ENCODE measurements at places on chromosomes 5 and 9.

GRCh38 chr5:15103130-15103529 is 231.6 kb upstream of the ANKH start:
- DNase-seq: no peak

DNA sequence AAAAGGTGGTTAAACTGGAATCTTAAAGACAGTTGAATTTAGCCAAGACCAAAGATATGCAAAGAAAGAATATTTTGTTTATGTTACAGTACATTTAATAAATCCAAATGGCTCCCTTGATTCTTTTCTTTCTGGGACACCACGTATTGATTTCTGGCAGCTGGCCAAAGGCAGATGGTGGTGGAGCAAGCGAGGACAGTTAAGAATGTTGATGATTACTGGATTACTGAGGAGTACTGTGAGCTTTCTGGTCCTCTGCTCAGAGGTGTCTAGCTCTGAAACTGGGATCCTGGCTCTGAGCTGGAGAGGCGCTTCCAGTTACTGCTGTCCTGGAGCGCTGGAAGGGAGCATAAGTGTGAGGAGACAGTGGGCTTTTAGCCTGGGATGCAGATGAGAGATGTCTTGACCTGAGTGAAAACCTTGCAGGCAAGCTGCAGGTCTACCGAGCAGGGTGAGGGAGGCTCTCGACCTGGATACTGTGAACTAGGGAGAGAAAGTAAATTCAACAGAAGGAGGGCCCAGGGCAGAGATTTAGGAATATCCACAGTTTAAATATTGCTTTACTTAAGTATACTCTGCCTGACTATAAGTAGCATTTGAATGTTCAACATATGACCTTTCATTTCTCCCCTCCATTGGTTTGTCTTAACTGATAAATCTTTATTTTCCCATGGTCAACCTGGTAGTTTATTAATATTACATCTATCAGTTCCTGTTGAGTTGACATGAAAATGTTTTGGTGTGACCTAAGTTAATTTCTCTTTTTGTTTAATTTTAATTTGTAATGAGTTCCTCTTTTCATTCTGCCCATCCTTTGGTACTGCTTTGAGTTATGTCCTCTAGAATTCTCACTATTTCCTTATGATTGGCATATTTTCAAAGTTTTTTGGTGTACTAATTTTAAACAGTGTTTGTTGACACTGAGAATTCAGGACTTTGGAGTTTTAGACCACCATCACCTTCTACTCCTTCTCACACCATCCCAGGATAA is 3.7 kb downstream of the SYK start:
- DNase-seq: no peak

DNA sequence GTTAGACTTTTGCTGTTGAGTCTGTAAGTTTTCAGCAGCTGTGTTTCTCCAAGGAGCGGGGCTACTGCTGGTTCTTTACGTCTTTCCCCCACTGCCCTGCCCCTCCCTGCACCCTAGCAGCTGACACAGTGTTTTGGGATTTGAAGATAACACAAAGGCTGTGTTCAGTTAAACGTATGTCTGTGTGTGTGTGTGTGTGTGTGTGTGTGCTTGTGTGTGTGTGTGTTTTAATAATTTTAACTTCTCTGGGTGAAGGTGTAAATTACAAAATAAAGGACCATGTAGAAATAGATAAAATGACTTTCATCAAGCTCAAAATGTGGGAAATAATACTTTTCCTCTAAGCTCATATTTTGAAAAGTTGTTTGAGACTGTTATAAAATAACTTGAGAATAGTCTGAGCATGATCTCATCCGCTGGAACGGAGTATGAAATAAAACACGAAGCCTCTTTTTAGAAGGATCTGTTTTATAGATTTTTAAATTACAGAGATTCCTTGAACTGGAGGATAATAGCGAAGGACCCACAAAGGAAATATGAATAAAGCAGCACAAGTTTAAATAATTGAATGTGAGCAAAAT is 10.9 kb downstream of the ABL1 start:
- DNase-seq: no peak

GRCh38 chr9:87545858-87546257 is 48.2 kb downstream of the DAPK1 start:
- no peak for DNase-seq

- DNase-seq: no peak
Observed at GRCh38 chr5:95862671-95863382, 40.3 kb upstream of the GLRX start.

- no peak for DNase-seq
Observed at GRCh38 chr9:30774326-30774725, 1610.1 kb upstream of the ACO1 start.
